ENCODE measurements at places on chromosomes 13 and 19.
A peak's percentile ranks its signal among the peaks of the same experiment; 100 is the strongest.

DNA sequence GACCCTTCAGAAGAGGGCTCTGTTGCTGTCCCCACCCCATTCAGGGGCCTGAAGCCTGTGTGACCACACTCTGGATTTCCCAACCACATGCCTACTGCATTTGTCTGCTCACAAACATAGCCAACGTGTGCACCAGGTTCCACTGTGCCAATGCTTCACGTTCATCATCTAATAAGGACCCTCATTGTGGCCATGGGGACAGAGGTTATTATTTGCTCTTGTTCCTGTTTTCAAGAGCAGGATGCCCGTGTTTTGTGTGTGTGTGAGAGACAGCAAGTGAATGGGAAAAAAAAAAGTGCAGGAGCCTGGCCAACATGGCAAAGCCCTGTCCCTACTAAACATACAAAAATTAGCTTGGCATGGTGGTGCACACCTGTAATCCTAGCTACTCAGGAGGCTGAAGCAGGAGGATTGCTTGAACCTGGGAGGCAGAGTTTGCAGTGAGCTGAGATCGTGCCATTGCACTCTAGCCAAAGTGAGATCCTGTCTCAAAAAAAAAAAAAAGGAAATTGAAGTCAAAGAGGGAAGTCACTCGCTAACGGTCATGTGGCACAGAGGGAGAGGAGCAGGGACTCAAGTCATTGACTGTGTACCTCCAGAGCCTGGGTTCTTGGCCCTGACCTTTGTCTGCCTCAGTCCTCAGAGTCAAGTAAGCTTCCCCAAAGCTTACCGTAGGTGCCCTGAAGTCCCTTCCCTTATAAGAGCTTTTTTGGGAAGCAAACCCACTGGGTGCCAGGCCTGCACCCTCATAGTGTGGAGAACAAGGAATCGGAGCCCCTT is 6.9 kb downstream of the B3GNT8 start:
- no peak for DNase-seq

GRCh38 chr19:14950421-14950820 is 9.1 kb downstream of the OR7C2 start:
- no peak for DNase-seq

DNA sequence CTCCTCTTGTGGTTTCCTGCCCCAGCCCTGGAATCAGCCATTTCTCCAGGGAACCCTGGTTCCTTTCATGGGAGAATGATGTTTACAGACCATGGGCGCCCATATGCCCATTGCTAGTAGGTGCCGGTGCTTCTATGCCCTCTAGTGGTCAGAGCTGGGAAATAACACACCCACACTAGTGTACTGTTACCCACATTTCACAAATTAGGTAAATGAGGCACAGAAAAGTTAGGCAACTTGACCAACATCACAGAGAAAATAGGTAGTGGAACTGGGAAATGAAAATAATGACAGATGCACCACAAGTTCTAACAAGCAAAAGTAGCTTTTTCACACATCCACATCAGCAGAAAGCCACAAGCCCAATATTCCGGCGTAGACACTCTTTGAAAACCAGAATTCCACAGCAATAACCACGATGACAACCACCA is 1.3 kb upstream of the CEACAM3 start:
- no peak for DNase-seq

DNA sequence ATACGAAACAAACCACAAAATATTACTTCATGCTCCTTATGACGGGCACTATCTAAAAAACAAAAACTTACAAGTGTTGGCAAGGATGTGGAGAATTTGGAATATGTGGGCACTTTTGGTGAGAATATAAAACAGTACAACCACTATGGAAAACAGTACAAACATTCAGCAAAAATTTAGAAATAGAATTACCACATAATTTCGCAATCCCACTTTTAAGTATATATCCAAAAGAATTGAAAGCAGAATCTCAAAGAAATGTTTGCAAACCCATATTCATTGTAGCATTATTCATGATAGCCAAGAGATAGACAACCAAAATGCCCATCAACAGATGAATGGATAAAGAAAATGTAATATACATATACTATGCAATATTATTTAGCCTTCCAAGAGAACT is 1173.7 kb upstream of the PRR20A start:
- DNase-seq = no peak

GRCh38 chr13:41916173-41916954 is 44.5 kb downstream of the VWA8 start:
- peak; percentile 74 for DNase-seq

- no peak for DNase-seq
Observed at GRCh38 chr19:32469795-32470194, 64.2 kb downstream of the DPY19L3 start.

- DNase-seq = no peak
Observed at GRCh38 chr13:102401766-102402165, at the start of gene FGF14. TSS of gene FGF14 (minus strand) at chr13:102402048.

- peak; percentile 16 for DNase-seq
Observed at GRCh38 chr19:1467490-1468273, 11.3 kb downstream of the C19orf25 start.

GRCh38 chr13:36061054-36061453 is 70.1 kb downstream of the DCLK1 start:
- DNase-seq = no peak

- DNase-seq = no peak
Observed at GRCh38 chr19:51610576-51610975, 19.6 kb downstream of the SIGLEC5 start.

DNA sequence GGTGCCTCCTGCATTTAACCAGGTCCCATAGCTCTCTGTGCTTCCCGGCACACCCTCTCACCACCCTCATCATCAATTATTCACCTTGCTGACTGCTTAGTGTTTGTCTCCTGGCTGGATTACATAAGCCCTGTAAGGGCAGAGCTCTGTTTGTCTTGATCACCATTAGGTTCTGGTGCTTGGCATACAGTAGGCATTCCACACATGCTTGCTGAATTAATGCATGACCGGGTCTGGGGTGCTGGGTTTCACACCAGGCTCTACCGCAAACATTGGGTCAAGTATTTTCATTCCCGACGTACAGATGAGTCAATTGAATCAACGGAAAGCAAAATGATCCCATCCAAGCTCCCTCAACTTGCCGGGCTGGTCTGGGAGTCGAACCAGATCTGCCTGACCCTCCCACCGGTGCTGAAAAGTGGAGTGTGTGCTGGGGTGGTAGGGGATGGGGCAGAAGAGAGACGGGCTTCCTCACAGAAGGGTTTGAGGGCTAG is 28.5 kb downstream of the VAV1 start:
- no peak for DNase-seq

GRCh38 chr19:43599635-43600295 is 3.4 kb downstream of the ZNF576 start:
- no peak for DNase-seq

- no peak for DNase-seq
Observed at GRCh38 chr13:82358284-82358683, 1524.0 kb downstream of the SLITRK1 start.

- DNase-seq = no peak
Observed at GRCh38 chr19:11261431-11261970, 823 bp downstream of the DOCK6 start.

DNA sequence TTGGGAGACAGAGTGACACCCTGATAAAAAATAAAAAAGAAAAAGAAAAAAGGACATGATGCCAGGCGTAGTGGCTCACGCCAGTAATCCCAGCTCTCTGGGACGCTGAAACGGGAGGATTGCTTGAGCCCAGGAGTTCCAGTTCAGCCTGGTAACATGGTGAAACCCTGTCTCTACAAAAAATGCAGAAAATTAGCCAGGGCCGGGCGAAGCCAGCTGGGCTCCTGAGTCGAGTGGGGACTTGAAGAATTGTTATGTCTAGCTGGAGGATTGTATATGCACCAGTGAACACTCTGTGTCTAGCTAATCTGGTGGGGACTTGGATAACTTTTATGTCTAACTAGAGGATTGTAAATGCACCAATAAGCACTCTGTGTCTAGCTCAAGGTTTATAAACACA is 32.3 kb downstream of the TMPRSS9 start:
- DNase-seq = no peak

Data from GM06990 (cell line).